ENCODE measurements at places on chromosomes 1 and 21.

- no peak for DNase-seq
Observed at GRCh38 chr1:107454791-107455190, 314.0 kb downstream of the NTNG1 start.

GRCh38 chr1:202317941-202318925 lies 23.5 kb downstream of the UBE2T start:
- DNase-seq: no peak

GRCh38 chr1:216926720-216927510 lies 203.7 kb upstream of the ESRRG start:
- DNase-seq: no peak

- no peak for DNase-seq
Observed at GRCh38 chr1:201565771-201566528, 27.0 kb downstream of the NAV1 start.

GRCh38 chr1:30759718-30760281 lies 2.2 kb upstream of the LAPTM5 start:
- no peak for DNase-seq

DNA sequence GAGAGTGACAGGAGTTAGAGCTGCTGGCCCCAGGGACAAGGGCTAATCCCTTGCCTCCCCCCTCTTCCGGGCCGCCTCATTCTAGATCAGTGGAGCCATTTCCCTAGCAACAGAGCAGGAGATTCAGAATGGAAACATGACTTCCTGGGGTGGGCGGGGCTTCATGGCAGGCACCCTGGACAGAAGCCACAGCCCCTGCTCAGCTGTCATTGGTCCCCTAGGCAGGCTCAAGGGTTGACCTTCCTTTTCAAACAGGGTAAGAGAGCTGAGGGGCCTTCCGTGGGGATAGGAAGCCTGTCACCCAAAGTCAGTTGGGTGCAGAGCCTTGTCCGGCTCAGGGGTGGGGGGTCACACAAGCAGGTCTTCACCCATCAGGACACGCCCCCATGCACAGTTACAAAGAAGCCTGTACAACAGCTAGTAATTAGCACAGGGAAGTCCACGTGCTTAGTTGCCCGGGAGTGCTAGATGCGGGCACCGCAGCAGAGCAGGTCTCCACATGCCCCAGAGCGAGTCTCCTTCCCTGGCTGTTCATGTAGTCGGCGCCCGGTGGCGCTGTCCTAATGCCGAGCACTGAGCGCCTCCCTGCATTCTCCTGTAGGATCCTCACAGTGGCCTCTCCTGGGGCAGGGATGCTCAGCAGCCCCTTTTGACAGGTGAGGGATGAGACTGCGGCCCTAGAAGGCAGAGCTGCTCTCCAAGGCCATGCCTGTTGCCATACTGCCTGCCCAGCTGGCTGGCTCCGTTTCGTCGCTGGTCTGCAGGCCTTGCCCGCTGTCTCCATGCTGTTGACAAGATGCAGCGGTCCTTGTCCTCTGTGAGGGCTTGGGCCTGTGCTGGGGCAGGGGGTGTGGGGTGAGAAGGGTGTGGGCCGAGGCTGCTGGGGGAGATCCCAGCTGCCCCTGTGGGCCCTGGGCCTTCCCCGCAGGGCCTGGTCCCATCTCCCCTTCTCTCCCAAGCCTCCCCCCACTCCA lies 5.1 kb downstream of the TMEM201 start:
- DNase-seq: peak; percentile 75

DNA sequence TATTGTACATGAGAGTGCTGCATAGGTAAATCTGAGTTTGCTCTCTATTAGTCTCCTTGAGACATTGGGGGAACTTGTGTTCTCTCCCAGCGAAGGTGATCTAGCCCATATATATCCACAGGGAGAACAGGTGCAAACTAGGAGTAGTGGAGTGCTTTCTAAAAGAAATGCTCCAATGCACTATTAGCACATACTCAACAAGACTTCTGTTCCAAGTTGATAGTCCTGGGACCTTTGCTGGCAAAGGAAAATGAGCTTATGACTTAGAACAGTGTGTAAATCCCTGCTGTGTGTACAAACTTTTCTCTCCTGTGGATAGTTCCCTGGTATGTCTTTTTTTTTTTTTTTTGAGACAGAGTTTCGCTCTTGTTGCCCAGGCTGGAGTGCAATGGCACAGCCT lies 25.5 kb downstream of the CFAP126 start:
- DNase-seq: no peak

DNA sequence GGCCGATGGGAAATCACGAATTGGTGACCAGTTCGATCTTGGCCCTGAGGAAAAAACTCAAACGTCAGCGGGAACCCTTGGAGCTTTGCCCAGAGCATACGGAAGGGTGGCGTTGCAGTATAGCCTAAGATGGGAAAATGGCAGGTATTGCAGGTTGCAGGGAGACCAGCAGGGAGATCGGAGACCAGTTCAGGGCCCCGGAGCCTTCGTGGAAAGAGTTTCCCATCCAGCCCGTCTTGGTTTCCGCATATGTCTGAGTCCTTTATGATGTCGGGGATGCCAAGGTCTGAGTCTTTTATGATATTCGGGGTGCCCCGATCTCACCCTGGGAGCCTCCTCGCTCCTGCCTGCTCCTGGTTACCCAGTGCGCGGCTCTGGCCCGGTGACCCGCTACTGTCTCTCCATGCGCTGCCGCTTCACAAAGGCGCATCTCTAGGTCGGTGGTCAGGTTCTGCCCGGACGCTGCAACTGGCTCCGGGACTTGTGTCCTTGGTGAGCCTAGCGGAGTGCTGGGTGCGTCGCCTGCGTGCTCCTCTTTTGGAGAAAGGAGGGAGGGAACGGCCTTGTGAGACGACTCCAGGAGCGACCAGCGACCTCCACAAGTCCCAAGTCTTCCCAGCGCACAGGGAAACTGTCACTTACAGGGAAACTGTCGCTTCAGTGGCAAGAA lies 94.2 kb downstream of the PRKAB2 start:
- DNase-seq: no peak

DNA sequence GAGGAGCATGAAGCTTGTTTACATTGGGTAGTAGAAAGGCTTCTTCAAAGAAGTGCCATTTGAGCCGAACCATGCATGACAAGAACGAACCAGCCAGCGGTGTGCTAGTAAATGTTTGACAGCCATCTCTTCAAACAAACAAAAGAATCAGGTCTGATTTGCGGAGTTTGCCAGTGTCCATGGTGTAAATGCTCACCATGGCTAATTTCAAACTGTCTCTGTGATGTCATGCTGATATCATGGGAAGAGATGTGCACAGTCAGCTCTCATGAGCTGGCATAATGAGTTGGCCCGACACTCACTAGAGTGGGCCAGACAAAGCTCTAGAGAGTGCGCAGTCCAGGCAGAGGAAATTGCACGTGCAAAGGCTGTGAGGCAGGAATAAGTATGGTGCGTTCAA lies 101.1 kb downstream of the KAZN start:
- no peak for DNase-seq

- peak; percentile 77 for DNase-seq
Observed at GRCh38 chr1:236021424-236022135, 43.3 kb downstream of the NID1 start.

DNA sequence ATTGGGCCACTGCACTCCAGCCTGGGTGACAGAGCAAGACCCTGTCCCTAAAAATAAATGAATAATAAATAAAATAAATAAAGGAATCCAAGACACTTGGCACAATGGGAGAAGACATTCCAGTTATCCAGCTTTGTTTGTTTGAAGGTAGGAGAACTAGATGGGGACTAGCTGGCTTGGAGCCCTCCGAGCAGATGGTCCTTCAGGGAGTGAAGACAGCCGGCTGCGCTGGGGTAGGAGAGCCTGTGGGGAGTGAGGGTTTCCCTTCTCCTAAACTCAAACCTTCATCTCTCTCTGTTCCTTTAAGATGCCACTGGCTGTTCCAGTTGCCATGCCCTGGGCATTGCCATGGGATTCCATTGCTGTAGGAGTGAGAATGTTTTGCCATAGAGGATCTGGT lies 120.6 kb downstream of the NAV1 start:
- no peak for DNase-seq

GRCh38 chr1:175188936-175189335 lies 3.6 kb downstream of the KIAA0040 start:
- DNase-seq: no peak

DNA sequence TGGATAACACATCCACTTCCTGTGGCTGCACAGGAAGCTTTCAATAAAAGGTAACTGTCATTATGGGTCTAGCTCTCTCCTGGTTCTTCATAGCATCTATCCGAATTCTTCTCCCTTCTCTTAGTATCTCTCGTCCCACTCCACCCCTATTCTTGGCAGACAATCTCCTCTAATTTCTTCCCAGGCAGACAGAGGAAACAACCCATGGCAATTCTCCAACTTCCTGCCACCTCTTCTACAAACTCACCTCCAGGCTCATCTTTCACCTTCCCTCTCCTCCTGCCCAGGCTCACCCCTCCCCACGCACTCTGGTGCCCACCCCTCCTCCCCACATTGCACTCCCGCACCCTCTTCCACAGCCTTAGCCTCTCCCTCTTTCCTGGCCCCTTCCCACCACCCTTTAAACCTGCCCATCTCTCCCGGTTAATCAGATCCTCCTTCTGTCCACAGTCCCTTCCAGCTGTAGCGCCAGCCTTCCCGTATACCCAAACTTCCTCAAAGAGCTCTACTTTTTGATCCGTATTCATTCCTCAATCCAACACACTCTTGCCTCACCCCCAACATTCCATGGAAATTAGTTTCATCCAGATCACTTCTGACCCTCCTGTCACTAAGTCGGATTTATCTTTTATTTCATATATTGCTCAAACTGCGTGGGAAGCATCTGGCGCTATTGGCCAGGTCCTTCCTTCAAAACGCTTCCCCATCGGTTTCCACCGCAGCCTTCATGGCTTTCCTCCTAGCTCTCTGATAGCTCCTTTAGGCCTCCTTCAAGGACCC lies 25.9 kb downstream of the SHISA4 start:
- DNase-seq: no peak

DNA sequence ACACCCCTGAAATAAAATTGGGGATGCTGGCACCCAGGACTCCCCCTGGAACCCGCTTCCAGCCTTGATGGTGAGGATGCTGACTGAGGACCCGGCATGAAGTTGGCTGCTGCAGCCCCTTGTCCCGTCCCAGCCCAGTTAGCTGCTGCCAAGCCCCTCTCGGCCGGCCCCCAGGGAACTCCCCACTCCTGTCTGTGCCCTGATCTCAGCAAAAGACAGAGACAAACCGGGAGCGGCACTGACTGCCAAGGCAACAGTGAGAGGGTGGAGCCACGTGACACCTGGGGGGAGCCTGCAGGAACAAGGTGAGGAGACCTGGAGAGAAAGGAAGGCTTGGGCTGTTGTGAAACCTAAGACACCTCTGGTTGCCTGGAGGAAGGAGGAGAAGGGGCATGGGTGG lies 24.7 kb downstream of the CASZ1 start:
- no peak for DNase-seq

- DNase-seq: no peak
Observed at GRCh38 chr1:157234705-157235273, 96.6 kb upstream of the ETV3 start.

- DNase-seq: no peak
Observed at GRCh38 chr1:47709872-47710231, 272.0 kb downstream of the FOXD2 start.

DNA sequence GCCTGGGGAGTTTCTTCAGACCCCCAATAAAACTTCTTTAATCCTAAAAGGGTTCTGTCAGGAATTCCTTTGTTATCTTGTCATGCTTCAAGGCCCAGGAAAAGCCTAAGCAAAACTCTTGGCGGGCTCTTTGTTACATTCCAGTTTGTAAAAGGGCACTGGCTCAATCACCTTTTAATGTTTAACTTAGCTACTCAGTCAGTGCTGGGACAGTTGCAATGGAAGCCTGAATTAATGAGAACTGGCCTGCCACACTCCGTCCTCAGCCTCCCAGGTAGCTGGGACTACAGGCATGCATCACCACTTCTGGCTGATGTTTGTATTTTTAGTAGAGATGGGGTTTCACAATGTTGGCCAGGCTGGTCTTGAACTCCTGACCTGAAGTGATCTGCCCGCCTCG lies 21.3 kb upstream of the ASB17 start:
- DNase-seq: no peak

DNA sequence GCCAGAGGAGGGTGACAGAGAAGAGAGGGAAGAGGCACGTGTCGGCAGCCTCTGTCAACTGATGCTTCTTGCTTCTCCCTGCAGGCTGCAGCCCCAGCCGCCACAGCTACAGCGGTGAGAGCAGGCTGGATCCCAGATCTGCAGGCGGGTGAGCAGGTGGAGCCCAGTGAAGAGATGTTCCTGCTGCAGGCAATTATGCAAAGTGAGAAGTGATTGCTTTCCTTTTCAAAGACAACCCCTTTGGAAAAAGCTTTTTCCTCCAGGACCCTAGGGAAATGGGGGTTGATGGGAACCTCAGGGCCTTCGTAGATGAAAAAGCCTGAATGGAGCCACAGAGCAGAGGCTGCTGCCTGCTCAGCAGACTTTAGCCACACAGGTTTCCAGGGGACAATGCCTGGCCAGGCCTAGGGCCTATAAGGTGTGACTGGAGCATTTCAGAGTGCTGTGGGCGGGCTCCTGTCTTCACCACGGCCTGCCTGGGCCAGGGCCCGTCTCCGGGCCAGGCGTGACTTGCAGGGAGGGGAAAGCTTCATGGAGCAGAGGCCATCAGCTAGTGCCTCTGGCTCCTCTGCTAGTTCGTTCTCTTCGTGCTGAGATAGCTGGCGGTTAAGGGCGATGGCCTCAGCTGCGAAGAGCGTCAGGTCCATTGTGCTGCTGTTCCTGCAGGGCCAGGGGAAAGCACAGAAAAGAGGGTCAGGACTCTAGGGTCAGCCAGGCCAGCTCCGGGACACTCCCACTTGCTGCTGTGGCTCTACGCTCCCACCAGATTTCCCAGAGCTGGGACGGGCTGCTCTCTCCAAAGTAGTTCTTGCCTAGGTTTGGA lies 6.9 kb upstream of the KNCN start:
- no peak for DNase-seq

GRCh38 chr21:30189773-30190172 lies 23.2 kb upstream of the CLDN17 start:
- DNase-seq: no peak

DNA sequence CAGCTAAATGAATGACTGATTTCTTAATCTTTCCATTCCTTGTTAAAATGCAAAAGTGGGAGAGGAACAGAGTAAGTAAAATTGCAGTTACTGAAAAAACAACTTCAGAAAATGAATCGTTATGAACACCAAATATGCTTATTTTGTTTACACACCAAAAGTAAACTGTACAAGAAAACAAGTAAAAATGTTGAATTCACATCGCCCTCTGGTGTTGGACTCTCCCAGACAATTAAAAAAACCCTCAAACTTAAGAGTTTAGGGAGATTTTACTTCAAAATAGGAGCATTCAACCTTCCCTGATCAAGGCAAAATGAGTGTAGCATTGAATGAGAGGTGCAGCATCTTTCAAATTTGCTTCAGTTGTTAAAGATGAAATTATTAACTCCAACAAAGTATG lies 19.4 kb upstream of the ESRRG start:
- no peak for DNase-seq

- DNase-seq: peak; percentile 87
Observed at GRCh38 chr1:186985889-186986491, 157.2 kb downstream of the PLA2G4A start.
